GM12878 (cell line): ENCODE measurements at places on chromosomes 7 and 10.

GRCh38 chr7:146115548-146115850 is 1.1 kb upstream of the CNTNAP2 start:
- no peak for DNase-seq

GRCh38 chr10:35447693-35448407 is 111.5 kb downstream of the CCNY start:
- DNase-seq: no peak

DNA sequence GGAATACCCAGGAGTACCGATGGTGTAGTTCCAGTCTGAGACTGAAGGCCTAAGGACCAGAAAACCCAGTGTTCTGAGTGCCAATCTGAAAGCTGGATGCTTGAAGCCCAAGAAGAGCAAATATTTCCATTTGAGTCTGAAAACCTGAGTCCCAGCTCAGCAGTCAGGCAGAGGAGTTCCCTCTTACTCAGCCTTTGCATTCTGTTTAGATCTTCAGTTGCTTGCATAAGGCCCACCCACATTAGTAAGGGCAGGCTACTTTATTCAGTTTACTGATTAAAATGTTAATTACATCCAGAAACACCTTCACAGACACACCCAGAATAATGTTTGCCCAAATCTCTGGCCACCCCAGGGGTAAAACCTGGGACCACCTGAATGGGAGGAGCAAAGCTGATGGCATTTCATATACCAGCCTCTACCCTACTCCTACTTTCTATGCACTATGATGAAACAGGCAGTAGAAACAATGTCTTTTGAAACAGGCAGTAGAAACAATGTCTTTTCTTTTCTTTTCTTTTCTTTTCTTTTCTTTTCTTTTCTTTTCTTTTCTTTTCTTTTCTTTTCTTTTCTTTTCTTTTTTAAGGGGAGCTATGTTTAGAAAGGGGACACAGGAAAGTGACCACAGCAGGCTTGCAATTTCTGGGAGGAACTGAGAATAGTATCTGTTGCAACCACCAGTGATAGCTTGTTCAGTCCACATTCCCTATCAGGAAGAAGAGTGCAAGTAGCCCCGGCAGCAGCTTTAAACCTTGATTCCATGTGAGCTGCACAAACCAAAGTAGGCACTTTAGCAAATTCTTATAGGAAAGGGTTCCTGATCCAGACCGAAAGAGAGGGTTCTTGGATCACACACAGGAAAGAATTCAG is 30.6 kb downstream of the FAM237B start:
- no peak for DNase-seq

- no peak for DNase-seq
These were observed 85.4 kb upstream of the RHOBTB1 start for GRCh38 chr10:61029411-61029810.

GRCh38 chr10:91974960-91975359 is 51.4 kb downstream of the BTAF1 start:
- DNase-seq: peak; percentile 5

GRCh38 chr10:96700374-96701099 is 19.8 kb downstream of the PIK3AP1 start:
- DNase-seq: no peak

- DNase-seq: no peak
These were observed 491.4 kb downstream of the PLXNA4 start for GRCh38 chr7:132084776-132085388.
